ENCODE measurements at places on chromosomes 7 and 10.

- no peak for DNase-seq
Measured at GRCh38 chr10:51846856-51847506, 147.6 kb upstream of the CSTF2T start.

GRCh38 chr10:124768791-124769190 lies 22.9 kb downstream of the EEF1AKMT2 start:
- no peak for DNase-seq

- DNase-seq = peak; percentile 70
Measured at GRCh38 chr10:14466257-14466656, 135.5 kb upstream of the FRMD4A start.

DNA sequence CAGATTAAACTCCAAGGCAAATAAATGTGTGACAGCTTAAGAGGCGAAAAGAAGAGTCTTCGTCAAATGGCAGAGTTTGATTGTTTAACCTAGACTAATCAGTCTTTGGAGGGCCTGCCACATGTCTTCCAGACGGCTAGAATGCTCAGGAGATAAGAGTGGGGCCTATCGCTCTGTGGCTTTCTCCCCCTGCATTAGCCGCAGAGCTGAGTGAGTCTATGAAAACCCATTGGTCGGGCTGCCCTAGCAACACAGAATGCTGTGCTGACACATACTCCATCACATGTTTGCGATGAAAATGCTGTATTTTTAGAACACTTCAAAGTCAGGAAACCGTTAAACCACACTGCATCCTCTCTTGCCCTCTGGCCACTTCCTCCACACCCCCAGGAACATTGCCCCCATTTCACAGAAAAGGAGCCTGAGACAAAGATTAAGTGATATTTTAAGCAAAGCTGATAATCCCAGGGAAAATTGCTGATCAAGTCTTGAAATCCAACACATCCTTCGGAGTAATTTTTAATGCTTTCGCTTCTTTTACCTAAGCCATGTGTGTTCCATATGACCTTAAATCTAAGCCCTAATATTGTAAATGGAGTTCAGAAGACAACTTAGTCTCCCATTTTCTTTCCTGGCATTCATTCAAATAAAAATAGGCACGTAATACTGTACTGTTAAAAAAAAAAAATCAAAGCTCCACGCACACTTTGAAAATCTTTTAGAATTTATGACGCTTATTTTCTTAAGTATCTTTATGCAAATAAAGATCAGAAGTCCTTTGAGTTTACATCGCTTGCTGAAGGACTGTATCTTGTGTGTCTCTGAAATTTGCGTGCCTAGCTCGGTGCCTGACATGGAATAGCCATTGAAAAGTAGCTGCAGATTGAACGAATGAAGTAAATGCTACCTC lies 161.2 kb downstream of the CELF2 start:
- DNase-seq = no peak

DNA sequence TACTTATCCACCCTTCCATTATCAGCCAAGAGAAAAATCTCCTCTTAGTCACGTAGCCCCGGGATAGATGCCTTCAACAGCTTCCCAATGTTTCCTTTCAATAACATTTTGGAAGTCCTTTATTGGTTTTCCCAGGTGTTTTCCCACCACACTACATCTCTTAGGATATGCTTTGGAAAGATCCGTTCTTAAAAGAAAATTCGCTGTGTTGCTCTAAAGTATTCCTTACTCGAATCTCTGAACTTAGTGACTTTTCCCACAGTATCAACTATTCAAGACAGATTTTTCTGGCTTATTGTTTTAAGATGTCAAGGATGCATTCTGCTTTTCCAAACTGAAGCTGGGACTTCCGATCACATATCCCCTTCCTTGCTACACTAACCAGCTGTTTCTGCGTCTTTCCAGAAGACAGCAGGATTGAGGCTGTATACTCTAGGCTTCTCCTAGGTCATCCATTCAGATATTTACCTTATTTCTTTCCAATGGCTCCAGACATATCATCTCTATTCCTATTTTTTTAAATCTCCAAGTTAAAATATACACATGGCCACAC lies 36.5 kb upstream of the SVIL start:
- DNase-seq = no peak

DNA sequence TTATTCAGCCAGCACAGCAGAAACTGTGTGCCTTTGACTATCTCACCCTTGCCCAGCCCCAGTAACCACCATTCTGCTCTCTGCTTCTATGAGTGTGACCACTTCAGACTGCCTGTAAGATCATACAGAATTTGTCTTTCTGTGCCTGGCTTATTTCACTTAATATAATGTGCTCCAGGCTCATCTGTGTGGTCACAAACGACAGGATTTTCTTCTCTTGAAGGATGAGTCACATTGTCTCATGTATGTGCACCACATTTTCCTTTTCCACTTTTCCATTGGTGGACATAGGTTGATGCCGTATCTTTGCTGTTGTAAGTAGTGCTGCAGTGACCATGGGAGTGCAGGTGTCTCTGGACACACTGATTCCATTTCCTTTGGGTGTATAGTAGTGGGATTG lies 122.5 kb upstream of the LANCL2 start:
- no peak for DNase-seq

GRCh38 chr7:132276976-132277725 lies 299.1 kb downstream of the PLXNA4 start:
- DNase-seq = peak; percentile 50

DNA sequence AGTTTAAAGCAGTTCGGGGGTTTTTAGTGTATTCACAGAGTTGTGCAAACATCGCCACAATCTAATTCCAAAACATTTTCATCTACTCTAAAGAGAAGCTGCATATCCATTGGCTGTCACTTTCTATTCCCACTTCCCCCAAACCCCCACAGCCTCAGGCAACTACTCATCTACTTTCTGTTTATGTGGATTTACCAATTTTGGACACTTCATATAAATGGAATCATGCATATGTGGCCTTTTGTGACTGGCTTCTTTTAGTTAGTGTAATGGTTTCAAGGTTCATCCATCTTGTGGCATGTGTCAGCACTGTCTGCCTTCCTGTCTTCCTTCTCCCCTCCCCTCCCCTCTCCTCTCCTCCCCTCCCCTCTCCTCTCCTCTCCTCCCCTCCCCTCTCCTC lies 78.5 kb upstream of the FZD1 start:
- no peak for DNase-seq

DNA sequence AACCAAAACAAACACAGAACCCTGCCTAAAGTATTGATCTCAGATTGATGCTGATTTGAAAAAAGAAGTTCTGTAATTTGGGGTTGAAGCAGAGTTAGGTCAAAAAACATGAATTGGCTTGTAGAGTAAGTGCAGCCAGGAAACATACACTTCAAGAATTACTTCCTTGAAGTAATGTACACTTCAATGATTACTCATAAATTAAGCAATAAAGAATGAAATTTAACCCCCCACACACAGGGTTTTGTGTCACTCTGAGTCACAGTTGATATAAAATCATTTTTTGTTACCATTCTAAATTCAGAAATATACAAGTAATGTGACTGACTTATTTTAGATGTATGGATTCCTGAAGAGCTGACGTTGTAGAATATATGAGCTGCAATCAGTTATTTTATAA lies 622.2 kb downstream of the POM121L12 start:
- no peak for DNase-seq

- no peak for DNase-seq
Measured at GRCh38 chr10:2852574-2853323, 214.6 kb upstream of the PFKP start.

DNA sequence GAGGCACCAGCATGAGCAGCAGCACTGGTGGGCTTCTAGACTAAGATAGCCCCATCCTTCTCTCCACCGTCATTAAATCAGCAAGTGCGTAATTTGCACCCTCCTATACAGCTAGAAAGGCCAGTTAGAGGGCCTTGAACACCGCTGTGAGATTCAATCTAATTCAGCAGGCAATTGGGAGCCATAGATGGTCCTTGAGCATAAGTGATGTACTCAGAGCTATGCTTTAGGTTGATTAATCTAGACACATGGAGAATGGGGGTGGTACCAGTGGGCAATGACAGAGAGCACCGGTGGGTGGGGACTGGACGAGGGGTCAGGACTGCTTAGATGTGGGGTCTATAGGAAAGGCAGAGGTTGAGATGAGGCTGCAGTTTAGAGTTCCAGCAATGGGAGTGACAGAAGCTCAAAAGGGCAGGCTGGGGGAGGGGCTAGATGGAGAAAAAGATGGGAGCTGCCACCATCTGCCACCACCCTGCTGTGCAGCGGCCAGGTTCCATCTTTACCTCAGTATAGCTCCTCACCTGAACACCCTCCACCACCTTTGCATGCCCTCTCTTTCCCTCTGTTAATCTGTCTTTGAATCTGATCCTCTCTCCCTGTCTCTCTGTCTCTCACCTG lies 87.3 kb downstream of the C10orf105 start:
- DNase-seq = no peak

GRCh38 chr10:5216801-5217200 lies 20.2 kb downstream of the AKR1C4 start:
- no peak for DNase-seq

DNA sequence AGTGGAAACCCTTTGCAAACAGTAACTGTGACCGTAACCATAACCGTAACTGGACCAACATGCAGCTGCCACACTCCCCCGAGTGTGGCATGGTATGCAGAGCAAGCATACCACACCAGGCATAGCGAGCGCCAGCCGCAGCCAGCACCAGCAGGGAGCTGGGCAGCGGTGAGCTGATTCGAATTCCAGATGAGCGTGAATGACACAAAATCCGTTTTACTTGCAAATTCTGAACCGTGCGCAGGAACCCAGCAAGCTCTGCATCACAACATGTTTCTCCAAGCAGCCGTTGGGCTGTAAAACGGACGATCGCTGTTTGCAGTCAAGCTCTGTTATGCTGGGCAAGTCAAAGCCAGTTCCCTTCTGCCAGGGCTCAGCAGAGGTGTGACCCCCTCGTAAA lies 111.1 kb downstream of the OAT start:
- no peak for DNase-seq

DNA sequence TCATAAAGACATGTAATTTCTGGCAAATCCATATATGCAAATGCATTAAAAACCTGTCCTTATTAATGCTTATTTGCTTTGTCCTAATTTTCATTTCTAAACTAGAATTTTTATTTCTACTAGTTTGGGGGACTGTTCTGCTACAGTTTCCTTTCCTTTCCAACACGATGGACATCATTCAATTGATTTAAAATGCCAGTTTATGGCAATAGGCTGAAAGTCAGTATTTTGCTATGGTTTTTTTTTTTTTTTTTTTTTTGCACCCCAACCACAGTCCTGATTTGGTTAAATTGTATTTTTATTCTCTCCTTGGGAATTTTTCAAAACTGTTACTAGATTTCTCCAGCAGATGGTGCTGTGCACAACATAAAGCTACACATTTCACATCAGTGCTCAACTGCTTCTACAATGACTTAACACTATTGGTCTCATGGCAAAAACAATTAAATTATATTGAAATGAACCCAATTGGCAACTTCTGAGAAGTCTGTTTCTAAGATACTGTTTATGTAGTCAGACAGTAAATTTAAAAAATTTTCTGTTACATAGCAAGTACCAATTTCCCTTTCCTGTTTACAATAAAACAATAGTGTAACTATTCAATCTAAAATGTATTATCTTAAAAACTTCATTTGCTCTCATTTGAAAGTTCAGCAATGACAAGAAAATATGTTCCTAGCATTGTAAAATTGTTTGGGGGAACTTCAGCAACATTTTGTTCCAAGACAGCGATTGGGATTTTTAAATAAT lies 193.8 kb upstream of the CCDC6 start:
- DNase-seq = peak; percentile 65

GRCh38 chr10:22317076-22317370 lies 835 bp downstream of the COMMD3 start:
- DNase-seq = no peak

DNA sequence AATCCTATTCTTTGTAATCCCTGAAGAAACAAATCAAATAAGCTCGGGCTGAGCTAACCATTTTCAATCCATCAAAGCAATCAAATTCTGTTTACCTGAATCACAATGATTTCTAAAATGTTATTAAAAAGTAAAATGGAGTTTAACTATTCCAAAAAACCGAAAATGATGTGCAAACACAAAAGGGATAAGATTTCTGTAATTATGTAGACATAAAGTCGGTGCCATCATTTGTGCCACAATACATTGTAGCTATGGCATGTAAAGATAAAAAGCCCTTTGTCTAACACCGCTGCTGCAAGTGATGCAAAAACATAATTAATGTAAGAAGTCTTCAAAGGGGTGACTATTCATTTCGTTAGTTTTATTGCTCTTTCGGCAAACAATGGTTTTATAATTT lies 125.1 kb upstream of the FAM204A start:
- DNase-seq = no peak

- DNase-seq = no peak
Measured at GRCh38 chr10:60262647-60263126, 127.0 kb downstream of the ANK3 start.

DNA sequence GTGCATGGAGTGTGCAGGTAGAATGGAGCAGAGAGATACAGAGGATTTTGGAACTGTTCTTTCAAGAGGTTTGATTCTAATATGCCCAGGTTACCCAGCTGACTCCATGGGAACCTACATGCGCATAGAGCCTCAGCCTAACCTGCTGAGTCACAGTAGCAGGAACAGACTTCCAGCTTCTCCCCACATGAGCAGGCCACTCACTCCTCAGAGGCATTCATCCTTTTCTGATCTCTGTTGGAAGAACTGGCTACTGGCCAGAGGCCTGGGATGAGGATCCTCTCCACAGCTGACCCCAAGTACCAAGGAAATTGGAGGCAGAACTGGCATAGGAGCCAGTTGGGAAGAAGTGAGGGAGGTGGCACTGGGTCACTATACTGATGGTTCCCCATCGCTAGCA lies 17.9 kb upstream of the CCSER2 start:
- DNase-seq = no peak

GRCh38 chr10:33187427-33187999 lies 147.0 kb downstream of the NRP1 start:
- no peak for DNase-seq

- peak; percentile 10 for DNase-seq
Measured at GRCh38 chr10:127524908-127525665, 24.0 kb upstream of the NPS start.

DNA sequence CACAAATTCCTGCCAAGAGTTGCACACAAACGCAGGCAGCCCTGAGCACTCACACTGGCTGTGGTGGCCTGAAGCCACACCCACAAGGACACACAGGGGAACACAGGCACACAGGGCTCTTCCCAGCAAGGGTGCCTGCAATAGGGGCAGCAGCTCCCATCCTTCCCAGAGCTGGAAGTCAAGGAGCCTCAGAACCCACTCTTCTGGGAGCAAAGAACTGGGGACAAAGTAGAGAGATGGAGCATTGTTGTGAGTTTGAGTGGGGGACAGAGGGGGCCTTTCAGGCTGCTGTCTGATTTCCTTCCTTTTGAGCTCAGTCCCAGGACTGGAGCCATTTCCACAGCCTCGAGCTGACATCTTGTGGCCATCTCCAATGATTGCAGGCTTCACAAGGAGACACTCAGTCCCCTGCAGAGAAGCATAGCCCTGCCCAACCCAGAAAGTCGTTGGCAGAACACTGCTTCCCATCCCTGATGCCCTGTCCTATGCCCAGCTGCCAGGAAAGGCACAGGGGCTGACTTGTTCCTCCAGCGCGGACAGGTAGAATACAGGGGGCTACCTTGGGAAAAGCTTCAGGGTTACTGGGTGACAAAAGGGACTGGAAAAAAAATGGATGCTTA lies 34.4 kb upstream of the SLF2 start:
- peak; percentile 78 for DNase-seq

GRCh38 chr7:17206349-17206905 lies 92.0 kb upstream of the AHR start:
- no peak for DNase-seq
